ENCODE measurements at places on chromosomes 1 and 21.

GRCh38 chr1:43358121-43358745, 548 bp upstream of the CDC20 start:
- DNase-seq, result peak; percentile 61

GRCh38 chr1:182368903-182369302, 22.7 kb downstream of the GLUL start:
- no peak for DNase-seq

DNA sequence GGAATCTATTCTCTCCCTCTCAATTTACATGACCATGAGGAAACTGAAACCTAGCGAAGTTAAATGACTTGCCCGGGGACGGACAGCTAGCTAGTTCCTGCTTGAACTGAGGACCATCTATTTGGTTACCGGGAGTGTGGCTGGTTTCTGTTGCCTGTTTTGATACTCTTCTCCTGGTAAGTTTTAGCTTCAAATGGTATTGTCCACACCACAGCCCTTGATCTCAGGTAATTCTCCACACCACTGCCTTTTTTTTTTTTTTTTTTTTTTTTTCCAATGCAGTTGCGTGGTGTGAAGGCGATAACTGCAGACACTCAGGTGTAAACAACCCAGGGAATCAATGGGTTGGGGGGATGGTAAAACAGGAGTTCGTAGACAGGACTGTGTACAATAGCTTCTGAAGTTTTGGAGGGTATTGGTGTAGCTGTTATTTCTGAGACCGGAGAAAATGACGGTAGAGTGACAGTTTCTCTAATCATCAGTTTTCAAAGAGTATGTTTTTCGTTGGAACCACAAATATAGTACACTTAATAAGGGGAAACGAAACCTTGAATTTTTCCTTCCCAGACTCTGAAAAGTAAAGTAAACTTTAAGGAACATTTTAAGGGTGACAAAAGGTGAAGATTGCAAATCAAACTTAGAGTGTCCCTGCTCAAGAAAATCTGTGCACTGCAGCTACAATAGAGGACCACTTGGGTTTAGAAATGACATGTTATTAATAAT, 125.3 kb upstream of the CACYBP start:
- DNase-seq, result no peak

DNA sequence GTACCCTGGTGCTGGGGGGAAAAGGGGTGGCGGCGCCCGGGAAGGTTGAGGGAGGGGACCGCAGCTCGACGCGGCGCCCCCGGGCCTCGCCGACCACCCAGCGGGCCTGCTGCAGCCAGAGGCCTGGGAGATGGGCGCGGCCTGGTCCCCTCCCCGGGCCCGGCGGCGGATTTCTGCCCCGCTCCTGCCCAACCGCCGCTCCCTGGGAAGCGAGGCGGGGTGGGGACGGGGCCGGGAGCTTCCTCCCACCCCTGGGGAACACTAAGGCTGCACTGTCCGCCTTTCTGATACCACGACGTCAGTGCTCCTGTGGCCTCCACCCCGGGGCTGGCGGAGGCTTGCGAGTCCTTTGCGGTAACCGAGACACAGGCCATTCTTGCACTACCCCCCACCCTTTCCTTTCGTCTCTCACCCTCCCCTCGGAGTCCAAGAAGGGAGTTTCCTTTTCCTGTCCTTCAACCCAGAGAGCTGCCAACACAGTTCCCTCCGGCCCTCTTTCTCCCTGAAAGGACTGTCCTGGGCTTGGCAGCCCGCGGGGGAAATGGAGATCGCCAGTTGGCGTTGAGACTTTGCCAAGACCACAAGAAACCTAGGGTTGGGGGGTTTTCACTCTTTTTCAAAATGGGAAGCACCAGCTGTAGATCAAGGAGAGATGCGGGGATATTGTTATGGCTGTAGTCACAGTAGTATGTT, 742 bp downstream of the SH3GLB1 start:
- peak; percentile 70 for DNase-seq

DNA sequence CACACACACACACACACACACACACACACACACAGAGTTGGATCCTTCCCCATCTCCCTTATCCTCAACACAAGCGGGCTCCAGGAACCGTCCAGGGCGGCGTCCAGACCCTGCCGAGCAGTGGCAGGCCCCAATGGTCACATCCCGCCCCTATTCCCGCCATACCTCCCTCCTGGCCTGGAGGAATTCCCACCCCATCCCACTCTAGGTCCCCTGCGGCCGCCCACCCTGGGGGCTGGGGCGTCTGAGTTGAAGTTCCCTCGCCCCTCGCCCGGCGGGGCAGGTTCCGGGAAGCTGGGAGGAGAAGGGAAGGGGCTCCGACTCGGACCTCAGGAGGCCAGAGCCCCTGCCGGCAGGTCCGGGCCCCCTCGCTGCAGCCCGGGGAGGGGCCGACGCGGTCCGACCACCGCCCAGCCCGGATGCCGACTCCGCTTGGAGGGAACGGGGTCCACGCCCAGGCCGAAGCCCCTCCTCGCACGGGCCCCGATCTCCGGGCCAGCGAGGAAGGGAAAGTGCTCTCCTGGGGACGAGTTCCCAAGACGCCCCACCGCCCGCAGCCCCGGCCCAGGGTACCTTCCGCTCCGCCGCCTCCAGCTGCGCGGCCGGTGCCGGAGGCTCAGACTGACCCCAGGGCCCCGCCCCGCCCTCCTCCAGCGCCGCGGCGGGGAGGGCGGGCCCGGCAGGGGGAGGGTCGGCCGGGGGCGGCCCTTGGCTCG, at the start of gene RHOC:
RHOC (minus strand) TSS at position 623 of the 716 bp plus-strand sequence. CDS start 3,328 bp downstream, outside the sequence.
- DNase-seq, result peak; percentile 15

DNA sequence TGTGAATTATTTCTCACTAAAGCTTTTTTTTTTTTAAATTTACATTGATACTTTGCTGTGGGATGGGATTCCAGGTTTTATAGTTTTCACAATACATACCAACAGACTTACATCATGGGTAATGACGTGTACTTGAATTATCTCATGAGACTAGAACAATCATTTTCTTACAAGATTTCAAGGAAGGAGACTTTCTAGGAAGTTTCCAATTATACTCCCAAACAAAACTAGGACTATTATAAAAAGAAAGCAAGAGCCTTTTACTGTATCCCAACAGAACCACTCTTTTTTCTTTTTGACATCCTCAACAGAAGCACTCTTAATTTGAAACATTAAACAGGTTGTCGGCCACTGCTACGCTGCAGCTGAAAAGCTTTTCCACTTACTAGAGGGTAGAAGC, 48.7 kb downstream of the TESK2 start:
- peak; percentile 91 for DNase-seq

- no peak for DNase-seq
Observed at GRCh38 chr1:164637461-164638375, 78.7 kb downstream of the PBX1 start.

DNA sequence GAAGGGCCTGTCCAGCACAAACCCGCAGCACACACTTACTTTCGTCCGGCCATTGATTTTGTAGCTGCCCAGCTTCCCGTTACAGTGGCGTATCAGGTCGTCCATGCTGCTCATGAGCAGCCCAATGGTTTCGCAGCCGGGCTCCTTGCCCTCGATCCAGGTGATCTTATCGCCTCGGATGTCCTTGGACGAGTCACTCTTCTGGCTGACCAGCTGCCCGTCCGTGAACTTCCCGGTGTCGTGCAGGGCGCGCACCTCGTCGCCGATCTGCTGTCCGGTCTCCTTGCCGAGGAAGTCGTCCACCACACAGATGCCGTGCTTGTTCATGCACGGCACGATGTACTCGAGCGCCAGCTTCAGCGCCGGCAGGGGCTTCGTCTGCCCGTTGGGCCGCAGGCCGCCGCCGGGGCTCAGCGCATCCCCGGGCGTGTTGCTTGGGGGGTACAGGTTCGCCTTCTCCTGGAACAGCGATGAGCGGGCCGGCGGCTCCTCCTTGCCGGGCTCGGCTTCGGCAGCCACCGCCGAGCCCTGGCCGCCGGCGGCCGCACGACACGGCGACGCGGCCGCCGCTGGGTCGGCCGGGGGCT, 1.0 kb downstream of the EGLN1 start:
- peak; percentile 42 for DNase-seq

Measured in foreskin melanocyte (primary cell).